Osteocyte (in vitro differentiated cells): ENCODE measurements at places on chromosomes 7 and 10.

DNA sequence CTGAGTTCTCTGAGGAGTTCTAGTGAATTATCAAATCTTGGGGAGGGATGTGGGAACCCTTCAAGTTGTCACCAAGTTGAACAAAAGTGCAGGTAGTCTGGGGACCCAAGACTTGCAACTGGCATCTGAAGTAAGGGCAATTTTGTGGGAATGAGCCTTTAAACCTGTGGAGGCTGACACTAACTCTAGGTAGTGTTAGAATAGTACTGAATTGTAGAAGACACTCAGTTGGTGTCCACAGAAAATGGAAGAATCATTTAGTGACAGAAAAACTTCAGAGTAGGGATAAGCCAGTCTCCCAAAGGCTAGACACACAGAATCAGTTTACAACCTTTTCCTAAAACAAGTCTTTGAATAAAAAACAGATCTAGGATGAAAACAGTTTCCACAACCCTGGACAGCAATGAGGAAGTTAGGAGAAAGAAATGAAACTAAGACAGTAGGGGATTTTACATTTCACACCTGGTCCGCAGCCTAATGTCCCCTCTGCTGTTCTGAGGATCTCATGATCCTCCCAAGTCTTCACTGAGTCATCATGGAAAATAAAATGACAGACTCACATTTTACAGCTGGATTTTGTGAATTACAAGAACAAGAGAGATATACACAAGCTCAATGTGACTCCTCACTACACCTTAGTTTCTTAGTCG is 23.0 kb upstream of the ING3 start:
- DNase-seq = no peak

GRCh38 chr10:132989476-132990415 is 47.4 kb upstream of the CFAP46 start:
- no peak for DNase-seq

GRCh38 chr7:831596-832166 is 595 bp upstream of the SUN1 start:
- no peak for DNase-seq

- no peak for DNase-seq
Measured at GRCh38 chr10:85315657-85316056, 987.3 kb downstream of the CCSER2 start.
